ENCODE measurements at places on chromosomes 13 and 19.

- DNase-seq: no peak
Observed at GRCh38 chr19:17829855-17830566, 8.7 kb upstream of the INSL3 start.

DNA sequence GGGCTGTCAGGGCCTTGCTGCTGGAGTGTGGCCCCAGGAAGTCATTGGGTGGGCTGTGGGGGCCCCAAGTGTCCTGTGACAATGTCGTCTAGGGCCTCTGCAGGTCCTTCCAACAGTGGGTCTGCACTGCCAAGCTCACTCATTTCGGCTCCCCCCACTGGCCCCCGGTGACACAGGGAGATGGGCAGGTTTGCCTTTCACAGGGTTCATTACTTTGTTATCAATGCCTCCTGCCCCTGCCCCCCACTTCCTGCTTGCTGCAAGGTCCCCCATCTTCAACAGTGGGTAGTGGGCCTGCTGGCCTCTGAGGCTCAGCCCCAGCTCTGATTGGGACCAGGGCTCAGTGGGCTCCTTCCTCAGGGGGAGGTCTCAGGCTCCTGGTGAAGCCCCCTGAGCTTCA, 149.8 kb downstream of the URI1 start:
- DNase-seq: no peak

GRCh38 chr13:64993514-64994164, 2236.5 kb downstream of the PCDH9 start:
- DNase-seq: no peak

DNA sequence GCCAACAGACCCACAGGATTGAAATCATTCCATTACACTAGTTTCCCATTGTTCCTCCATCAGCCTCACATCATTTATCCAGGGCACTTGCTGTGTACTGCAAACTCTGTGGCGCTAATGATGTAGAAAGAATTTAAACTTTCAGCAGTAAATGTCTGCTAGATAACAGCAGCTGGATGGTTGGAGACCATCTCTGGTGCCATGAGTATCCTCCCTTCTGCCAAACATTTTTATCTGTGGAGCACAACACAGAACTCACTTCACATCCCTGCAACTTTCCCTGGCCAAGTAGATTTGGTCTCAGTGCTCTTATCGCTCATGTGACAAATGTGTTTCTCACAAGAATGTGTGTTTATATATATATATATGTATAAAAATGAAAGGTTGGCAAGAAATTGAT, 481.9 kb downstream of the FGF9 start:
- no peak for DNase-seq

GRCh38 chr19:4173479-4174212, 8.7 kb downstream of the SIRT6 start:
- DNase-seq: no peak

DNA sequence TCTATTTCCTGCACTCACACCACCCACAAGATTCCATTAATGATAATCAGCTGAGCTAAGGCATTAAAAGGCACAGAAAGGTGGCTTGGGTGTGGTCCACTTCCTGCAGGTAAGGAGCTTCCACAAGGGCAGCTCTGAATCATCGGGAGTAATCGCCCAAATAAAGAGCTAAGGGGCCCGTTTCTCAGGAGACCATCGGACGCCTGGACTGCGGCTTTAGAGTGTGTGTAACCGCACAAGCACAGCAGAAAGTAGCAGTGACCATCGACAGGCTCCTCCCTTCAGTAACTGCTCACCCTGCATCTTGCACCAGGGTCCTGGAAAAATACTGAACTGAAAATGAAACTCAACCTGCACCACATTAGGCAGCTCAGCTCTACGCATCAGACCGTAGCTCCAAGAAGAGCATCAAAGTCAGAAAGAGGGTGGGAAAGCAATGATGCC, 6.0 kb downstream of the STK24 start:
- no peak for DNase-seq

DNA sequence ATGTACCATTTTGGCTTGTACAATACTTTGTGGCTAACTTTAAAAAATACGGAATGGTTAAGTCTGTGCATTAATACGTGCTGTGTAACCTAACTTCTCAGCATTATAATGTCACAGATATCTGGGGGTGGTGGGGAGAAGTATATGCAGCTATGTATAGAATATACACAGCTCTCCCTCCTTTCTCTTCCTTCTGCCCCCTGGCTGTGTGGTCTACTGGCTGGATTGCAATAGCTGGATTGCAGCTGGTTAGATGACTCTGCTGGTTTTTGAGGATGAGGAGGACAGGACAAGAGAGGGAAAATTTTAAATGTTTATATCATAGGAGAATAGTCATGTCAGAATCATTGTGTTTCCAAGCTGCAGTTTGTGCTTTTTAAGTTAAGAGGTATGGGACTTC, 9.7 kb downstream of the RNASEH2B start:
- DNase-seq: peak; percentile 81

DNA sequence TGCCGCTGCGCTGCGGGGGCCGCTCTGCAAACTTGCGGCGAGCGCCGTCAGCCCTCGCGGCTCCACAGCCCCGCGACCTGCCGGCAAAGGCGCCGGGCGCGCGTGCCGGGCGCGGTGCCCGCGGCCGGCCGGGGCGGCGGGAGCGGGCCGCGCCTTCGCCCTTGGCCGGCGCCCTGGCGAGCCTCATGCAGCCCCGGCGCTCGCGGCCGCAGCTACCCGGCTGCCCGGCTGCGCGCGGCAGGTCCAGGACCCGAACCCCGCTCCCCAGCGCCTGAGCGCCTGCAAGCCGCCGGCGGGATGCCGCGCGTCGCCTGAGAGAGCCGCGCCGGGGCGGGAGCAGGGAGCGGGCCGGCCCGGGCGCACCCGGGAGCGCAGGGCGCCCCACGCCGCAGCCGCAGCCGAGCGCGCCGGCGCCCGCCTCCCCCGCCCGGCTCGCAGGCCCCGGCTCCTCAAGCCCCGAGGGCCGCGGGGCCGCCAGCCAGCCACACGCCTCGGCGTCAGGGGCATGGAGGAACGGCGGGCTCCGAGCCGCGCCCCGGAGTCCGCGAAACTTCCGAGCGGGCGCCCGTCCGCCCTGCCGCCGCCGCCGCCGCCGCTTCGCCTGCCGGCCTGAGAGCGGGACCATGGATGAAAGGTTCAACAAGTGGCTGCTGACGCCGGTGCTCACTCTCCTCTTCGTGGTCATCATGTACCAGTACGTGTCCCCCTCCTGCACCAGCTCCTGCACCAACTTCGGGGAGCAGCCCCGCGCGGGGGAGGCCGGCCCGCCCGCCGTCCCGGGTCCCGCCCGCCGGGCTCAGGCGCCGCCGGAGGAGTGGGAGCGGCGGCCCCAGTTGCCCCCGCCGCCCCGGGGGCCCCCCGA, 564 bp downstream of the HS6ST3 start:
- DNase-seq: no peak

- no peak for DNase-seq
Observed at GRCh38 chr13:60078226-60078625, 85.5 kb downstream of the DIAPH3 start.

DNA sequence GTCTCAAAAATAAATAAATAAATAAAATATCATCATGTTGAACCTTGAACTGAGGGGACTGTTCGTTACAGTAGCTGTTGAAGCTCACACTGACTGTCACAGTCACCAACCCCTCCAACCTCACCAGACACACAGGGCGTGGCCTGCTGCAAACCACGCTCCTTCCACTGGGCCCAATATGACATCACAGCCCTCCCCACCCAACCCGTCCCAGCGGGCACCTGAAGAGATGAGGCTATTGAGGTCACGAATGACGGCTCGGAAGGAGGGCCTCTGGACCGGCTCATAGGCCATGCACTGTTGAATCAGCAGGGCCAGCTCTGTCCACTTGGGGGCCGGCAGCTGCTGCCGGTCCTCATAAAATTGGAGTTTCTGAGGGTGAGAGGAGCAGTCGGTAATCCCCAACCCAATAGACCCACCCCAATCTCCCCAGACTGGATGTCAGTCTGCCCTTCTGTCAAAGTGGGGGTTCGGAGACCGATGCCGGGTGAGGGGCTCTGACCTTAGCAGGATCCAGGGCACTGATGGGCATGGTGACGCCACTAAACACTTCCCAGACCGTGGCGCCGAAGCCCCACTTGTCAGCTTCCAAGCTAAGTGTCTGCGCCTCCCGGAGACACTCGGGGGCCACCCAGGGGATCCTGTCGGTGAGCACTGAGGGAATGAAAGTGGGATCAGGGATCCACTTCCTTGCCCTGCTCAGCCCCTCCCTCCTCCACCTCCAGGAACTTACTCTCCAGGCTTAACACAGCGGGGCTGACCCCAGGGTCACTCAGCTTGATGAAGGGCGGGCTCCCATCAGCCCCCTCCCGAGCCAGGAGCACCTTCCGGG, 13.2 kb downstream of the JAK3 start:
- DNase-seq: no peak

DNA sequence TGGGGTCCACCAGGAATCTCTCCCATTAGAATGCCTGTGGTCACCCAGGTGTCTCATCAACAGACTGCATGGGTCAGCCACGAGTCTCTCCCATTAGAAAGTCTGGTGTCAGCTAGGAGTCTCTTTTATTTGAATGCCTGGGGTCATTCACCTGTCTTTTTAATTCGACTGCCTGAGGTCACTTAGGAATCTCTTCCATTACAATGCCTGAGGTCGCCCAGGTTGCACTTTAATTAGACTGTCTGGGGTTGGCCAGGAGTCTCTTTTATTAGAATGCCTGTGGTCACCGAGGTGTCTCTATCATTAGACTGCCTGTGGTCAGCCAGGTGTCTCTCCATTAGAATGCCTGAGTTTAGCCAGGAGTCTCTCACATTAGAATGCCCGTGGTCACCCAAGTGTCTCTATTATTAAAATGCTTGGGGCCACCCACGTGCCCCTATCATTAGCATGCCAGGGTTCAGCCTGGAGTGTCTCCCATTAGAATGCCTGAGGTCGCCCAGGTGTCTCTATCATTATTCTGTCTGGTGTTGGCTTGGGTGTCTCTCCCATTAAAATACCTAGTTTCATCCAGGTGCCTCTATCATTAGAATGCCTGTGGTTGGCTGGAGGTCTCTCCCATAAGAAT, 1474.3 kb downstream of the UQCRFS1 start:
- no peak for DNase-seq

DNA sequence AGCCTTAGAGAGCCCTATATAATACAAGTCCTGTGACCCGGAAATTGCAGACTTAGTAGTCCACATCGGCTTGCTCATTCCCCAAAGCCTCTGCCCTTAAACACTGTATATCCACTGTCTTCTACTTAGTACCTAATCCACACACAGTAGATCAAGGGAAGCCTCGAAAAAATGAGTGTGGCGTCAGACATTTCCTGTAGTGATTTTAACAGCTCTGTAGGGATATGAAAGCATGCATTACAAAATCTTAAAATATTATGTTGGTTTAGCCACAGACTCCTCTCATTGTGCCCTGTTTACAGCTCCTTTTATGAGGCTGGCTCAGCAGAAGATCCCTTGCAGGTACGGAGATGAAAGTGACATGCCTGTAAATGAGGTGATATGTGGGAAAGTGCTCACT, 416.3 kb downstream of the LIG4 start:
- DNase-seq: no peak

DNA sequence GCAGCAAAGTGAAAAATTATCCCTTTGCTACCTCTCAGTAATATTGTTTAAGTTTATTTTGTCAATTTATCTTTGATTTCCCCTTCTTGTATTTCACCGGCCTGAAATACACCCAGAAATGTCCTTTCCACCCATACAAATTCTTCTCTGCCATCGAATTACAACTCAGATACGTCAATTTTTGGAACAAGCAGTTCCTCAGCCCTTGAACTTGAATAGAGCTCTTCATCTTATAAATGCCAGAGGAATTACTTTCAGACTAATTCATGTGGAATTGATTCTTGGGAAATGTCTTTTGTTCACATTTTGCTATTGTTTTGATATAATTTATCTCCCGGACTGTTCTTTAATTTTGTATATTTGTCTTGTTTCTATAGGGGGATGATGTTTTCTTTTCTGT, 1359.3 kb upstream of the MIR17HG start:
- no peak for DNase-seq

DNA sequence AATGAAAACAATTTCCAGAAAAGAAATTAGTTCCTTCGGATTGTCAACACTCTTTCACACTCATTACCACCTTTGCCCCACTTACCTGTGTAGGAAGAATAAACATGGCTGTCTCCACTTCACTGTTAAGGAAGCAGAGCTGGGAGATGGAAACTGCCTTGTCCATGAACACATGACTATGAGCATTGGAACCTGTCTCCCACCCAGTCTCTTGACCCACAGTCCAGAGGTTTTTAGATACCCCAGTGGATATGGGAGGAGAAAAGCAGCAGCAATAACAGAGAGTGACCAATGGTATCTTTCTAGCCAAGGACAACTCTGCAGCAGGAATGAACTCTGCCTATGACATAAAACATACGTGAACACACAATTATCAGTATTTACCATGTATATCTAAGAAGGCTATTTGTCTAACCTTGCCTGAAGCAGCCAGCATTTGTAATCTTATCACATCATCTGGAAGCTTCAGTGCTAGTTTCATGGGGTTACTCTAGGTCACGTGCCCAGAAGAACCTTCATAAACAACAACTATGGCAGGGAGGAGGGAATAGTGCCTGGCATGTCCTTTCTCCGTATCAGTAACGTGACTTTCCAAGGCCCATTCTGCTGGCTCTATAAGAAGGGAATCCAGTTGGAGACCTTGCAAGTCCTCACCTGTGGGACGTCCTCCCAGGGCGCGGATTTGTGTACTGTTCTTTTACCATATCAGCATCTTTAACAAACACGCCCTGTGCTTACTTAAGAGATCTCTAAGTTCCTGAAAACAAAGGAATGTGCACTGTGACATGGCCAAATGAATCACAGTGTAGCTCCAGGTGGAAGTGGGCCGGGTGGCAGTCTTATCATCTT, 221.8 kb upstream of the UBL3 start:
- DNase-seq: no peak

GRCh38 chr19:6735181-6735911, 2.0 kb downstream of the GPR108 start:
- DNase-seq: no peak

GRCh38 chr13:51397262-51397941, 55.4 kb downstream of the INTS6 start:
- no peak for DNase-seq

DNA sequence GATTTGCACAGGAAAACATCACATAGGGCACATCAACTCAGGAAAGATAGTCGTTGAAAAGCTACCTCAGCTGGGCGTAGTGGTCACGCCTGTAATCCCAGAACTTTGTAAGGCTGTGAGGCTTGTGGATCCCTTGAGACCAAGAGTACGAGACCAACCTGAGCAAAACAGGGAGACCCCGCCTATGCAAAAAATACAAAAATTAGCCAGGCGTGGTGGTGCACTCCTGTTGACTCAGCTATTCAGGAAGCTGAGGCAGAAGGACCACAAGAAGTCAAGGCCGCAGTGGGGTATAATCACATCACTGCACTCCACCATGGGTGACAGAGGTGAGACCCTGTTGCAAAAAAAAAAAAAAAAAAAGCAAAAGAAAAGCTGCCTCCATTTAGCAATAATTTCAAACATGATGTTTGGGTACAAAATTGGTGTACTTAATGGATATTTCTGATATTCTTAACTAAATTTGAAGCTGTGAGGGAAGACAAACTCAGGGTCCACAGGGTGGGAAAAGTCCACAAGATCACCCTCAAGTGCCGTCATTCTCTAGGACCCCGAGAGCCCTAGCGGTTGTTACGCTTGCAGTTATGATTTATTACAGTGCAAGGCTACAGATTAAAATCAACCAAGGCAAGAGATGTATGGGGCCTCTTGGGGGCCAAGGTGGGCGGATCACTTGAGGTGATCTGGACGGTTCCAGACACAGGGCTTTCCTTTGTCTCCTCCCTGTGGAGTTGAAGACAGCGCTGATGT, 42.5 kb upstream of the LDLR start:
- no peak for DNase-seq

- peak; percentile 68 for DNase-seq
Observed at GRCh38 chr13:70964874-70965273, 856.6 kb upstream of the KLHL1 start.

Measured in AML-193 (cell line).